Activated CD8-positive, alpha-beta T cell treated with anti-CD3 and anti-CD28 coated beads for 36 hours (primary cell): ENCODE measurements at places on chromosomes 12 and 14. TPM values are rescaled to one million over a fixed set of nuclear protein-coding genes. Genes with fewer than 3 reads are reported as not detected.

The NEUROD4 gene
- total RNA-seq: not detected

- DNase-seq: no peak
These were observed 10.6 kb upstream of the NCOR2 start for GRCh38 chr12:124577986-124578385.

GRCh38 chr12:52243259-52243855, 10.3 kb downstream of the KRT7 start:
- DNase-seq: no peak

DNA sequence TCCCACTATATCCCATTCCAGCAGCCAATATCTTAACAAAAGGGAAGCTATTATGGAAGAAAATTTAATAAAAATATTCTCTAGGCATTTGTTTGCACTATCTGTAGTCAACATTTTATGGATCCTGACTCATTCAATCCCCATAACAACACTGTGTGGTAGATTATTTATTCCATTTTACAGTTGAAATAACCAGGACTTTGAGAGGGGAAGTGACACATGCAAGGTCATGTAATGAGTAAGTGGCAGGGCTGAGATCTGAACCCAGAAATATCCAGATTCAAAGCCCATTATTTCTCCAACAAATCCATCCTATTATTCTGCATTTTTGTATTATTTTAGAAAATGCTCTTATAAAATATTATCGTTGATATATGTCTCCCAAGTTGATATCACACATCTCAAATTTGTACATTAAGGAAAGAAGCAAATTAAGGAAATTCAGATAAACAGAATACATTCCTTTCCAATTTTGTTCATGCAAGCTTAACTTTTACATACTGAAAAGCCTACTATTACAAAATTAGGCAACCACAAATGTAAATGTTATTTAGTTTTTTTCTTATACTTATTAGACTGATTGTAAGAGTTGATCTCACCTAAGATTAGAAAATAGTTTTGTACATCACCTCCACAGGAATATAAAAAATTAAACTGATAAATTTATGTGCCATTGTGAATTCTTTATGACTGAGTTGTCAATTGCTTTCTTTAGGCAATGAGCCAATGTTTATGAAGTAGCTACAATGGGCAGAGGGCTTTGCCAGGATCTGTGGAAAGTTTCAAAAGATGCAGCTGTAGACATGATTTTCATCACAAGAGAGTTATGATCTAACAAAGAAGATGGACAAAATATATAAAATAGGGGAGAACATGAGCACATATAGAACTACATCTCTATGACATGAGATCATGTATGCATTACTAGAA, 55.1 kb upstream of the E2F7 start:
- DNase-seq: no peak

DNA sequence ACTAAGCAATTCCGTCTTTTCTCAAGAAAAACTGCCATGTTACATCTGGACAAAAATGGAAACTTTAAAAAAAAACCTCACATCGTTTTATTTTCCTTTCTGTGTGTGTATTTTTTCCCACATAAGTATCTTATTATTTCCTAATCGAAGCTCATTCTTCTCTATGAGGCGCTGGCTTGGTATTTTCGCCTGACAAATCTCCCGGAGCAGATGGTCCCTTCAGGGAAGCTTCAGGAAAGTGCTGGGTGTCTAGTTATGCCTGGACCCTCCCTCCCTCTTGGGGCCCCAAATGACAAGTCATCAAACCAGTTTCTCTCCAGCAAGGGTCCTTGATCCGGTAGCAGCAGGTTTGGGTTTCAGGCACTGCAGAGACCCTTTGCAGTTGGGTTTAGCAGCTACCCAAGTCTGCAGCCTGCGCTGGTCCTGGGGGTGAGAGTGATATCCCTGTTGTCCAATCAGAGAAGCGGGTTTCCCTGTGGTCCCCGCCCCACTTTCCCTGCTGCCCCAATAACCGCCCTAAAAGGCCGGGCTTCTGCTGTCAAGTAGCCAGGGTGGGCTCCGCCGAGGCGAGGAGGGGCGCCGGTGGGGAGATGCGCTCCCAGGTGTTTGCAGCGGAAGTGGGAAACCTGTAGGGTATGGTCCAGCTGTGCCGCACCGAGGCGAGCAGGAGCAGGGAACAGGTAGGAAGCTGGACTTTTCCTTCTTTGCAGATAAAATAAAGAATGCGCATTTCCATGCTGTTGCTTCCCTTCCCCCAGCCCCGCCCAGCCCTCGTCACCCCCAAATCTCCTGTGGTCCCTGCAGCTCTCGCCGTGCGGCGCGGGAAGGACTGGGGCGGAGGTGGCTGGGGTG, at the start of gene CNTN1:
CNTN1 (plus strand) TSS at position 527 of the 852 bp plus-strand sequence.
- no peak for DNase-seq
